A549 treated with Hydrocortisone at 1 μM for 4 hours (cell line): ENCODE measurements at places on chromosomes 5 and 9. TPM values are rescaled to one million over a fixed set of nuclear protein-coding genes. Genes with fewer than 3 reads are reported as not detected.

TEX48 gene
- total RNA-seq = not detected in 5 replicates

MOB3B gene
- total RNA-seq = 8.7 to 14.4 TPM (median 10.6 TPM) in 5 replicates

CATSPER3 gene
- 0.22 to 0.56 TPM (median 0.34 TPM) in 5 replicates for total RNA-seq

ECSCR gene
- not detected in 5 replicates for total RNA-seq

LRRTM2 gene
- total RNA-seq = not detected in 5 replicates

ZNF454 gene
- total RNA-seq = not detected in 5 replicates

ZNG1C gene
- 51.2 to 82.7 TPM (median 61.5 TPM) in 5 replicates for total RNA-seq

SLC6A7 gene
- 0.02 TPM in 1 of 5 replicates, not detected in the others for total RNA-seq

ADAMTSL1 gene
- 0.03 to 0.11 TPM (median 0.07 TPM) in 5 replicates for total RNA-seq

DIPK1B gene
- total RNA-seq = 6.4 to 9.1 TPM (median 8.0 TPM) in 5 replicates

ZDHHC11 gene
- total RNA-seq = 14.1 to 16.5 TPM (median 16.0 TPM) in 5 replicates
